ENCODE measurements at places on chromosomes 5 and 9.

- no peak for DNase-seq
Measured at GRCh38 chr5:76337953-76338451, 65.1 kb upstream of the IQGAP2 start.

- no peak for DNase-seq
Measured at GRCh38 chr9:32587901-32588300, 14.9 kb upstream of the NDUFB6 start.

DNA sequence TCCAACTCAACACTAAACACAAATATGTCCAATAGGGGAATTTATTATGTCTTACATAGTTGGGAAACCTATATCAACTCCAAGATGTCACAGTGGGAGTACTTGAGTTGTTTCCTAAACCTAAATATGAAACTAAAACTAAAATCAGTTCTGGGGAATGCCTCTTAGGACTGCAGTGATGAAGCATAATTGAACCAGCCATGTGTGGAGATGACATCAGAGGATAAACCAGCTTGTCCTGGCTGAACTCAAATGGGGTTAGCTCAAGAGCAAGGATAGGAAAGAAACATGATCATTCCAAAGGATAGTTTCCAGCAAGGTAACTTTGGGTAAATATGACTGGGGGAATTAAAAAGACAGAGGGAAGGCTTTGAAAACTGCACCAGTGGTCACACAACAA, 88.9 kb upstream of the PLPPR1 start:
- no peak for DNase-seq

GRCh38 chr5:150491876-150492275, 16.1 kb upstream of the NDST1 start:
- no peak for DNase-seq

GRCh38 chr5:69369340-69370121, at the start of the genes AK6, RAD17 and TAF9:
Gene AK6 (minus strand): TSS chr5:69369520. CDS start chr5:69369490, 30 bp downstream.
Gene RAD17 (plus strand): TSS chr5:69369818. CDS start chr5:69372209, 2,391 bp downstream.
Gene TAF9 (minus strand): TSS chr5:69369520. CDS start chr5:69365737, 3,783 bp downstream.
- peak; percentile 83 for DNase-seq

Measured in GM12864 (cell line).